ENCODE measurements at places on chromosomes 3 and 15.

GRCh38 chr15:97200161-97200560 lies 760.3 kb upstream of the ARRDC4 start:
- no peak overlapping the region for H3K27ac ChIP-seq
- H3K4me1 ChIP-seq, result no peaks in the 10 kb centered on the region
- no peaks in the 10 kb centered on the region for H3K36me3 ChIP-seq
- H3K4me3 ChIP-seq, result no peak overlapping the region
- no peaks in the 10 kb centered on the region for H3K27me3 ChIP-seq
- no peak for DNase-seq

- no peaks in the 10 kb centered on the region for H3K27me3 ChIP-seq
- no peak overlapping the region for H3K4me3 ChIP-seq
- H3K36me3 ChIP-seq, result peaks cover 19% of the 10 kb centered on the region
- H3K27ac ChIP-seq, result no peak overlapping the region
- H3K4me1 ChIP-seq, result no peaks in the 10 kb centered on the region
- DNase-seq, result no peak
These were observed 3.1 kb upstream of the ACKR4 start for GRCh38 chr3:132593947-132594323.

DNA sequence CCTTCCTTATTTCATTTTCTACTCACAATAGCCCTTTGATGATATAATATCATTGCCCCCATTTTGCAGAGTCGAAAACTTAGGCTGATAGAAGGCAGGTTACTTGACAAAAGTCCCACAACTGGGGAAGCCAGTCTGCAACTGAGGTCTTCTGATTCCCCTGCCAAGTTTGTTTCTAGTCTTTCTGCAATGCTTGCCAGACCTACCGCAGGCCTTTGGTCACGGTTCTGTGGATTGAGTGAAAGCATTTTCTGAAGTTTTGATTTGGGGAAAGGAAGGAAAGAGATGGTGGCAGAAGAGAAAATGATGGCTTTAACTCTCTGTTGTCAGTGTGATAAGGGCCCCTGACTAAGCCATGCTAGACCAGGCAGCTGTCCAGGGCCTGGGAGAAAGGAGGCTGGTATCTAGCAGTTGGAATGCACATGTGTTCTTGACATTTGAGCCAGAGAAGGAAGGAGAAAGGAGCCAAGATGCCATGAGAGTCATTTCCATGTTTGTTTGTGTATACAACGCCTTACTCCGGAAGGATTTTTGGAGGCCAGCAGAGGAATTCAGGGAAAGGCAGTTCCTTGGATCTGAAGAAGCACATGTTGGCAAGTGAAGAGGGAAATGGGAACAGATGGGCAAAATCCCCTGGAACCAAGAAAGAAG lies 29.9 kb downstream of the FAH start:
- no peak overlapping the region for H3K27ac ChIP-seq
- no peaks in the 10 kb centered on the region for H3K27me3 ChIP-seq
- no peaks in the 10 kb centered on the region for H3K4me1 ChIP-seq
- no peak for DNase-seq

GRCh38 chr3:71725271-71725991 lies at the start of gene EIF4E3:
Gene EIF4E3, minus strand, starts transcription at chr3:71725402. Its CDS starts 35 bp downstream, at chr3:71725367.
- peaks cover 46% of the 10 kb centered on the region for H3K4me1 ChIP-seq
- no peaks in the 10 kb centered on the region for H3K27me3 ChIP-seq
- no peaks in the 10 kb centered on the region for H3K36me3 ChIP-seq

DNA sequence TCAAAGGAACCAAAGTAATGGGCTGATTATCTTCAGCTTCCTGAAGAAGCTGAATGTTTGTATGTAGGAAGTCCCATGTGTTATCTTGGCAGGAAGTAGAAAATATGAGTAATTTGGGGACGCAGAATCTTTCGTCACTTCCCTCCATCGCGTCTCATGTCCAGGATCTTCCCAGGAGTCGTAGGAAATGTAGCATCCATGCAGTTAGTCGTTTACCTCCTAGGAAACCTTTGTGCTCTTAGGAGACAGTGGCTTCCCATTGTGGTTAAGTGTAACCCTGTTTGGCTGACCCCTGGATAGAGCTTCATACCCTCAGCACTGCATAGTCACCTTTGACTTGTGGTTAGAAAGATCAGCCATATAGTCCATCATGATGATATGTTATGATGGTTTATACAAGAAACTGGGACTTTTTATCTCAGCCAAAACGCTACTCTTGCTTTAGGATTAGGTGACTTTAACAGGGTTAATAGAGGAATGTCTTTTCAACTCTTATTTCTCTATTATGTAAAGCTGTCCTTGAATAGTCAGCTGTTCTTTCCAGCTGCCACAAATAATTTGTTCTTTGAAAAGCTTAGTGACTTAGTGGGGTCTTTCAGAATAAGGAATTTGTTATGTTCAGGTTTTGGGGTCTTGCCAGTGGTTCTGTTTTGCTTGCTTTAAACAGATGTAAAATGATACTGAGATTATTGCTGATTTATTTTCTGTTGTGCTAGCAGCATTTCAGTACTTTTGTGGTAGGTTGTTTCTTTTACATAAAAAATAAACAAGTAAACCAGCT lies 92.2 kb downstream of the KLHL25 start:
- H3K36me3 ChIP-seq, result peaks cover 20% of the 10 kb centered on the region
- no peak for DNase-seq
- no peaks in the 10 kb centered on the region for H3K27me3 ChIP-seq
- H3K27ac ChIP-seq, result peak overlapping the region; percentile 91
- H3K4me3 ChIP-seq, result peak overlapping the region; percentile 36
